ENCODE measurements at places on chromosomes 6 and 20.

DNA sequence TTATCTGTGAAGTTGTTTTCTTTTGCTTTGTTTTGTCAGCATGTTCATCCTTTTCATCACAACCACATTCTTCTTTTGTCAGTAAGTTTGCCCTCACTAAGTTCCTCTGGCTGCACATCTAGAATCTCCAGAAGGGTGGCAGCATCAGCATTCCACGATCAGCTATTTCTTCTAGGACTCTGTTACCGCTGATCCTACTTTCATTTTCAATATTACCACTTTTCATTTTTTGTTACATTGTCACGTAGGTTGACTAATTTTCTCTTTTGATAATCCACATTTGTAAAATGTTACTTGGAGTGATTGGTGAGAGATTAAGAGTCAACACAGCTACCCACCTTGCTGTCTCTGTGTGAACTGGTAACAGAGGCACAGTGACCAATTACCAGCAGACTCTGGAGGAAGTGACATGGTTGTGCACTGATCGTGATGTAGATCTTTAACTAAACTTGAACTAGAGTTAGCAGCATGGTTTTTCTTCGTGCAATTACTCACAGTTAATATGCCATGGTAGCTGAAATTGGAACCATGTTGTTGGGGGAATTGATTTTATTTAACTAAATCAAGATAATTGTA is 307.9 kb upstream of the SLC35B3 start:
- DNase-seq = no peak

- no peak for DNase-seq
These were observed 32.7 kb downstream of the ILRUN start for GRCh38 chr6:34663831-34664255.

GRCh38 chr6:157596886-157597285 is 215.9 kb downstream of the ZDHHC14 start:
- no peak for DNase-seq

DNA sequence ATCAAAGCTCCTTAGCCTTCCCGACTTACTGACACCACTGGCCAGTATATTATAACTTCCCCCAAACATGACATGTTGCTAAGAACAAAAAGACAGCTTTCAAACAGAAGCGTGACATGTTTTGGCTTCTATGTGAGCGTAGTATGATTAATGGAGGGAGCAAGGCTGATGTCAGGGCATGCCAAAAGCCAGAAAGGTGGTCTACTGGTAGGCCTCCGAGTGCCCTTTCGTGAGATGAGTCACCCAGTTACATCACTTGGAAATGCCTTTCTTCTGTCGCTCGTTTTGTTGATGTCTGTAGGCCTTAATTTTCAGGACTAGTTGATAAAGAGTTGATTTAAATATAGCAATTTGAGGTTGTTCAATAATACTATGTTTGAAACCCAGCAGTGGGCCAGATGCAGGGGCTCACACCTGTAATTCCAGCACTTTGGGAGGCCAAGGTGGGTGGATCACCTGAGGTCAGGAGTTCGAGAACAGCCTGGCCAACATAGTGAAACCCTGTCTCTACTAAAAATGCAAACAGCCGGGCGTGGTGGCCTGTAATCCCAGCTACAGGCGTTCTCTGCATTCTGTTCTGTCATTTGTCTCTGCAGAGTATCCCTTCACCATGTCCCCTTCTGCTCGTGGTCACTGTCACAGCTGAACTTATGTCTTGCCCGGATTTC is 53.3 kb downstream of the CNKSR3 start:
- no peak for DNase-seq

DNA sequence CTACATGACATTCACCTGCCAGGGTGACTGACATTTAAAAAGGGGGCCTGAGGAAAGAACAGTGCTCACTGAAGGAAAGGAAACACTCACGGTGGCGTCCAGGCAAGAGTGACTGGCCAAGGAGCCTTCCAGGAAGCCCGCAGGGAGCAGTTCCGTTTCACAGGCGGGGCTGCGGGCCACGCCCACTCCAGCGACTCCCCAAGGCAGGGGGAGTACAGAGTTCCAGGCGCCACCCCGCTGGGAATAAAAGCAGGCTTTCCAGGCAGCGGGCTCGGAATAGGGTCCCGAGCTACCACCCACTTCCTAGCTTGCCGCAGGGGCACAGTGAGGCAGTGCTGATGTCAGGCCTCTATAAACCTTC is 34.2 kb downstream of the PKIG start:
- DNase-seq = no peak

- DNase-seq = no peak
These were observed 448 bp upstream of the DDAH2 start for GRCh38 chr6:31729515-31729978.

GRCh38 chr6:29516108-29516507 is 28.4 kb upstream of the MAS1L start:
- DNase-seq = peak; percentile 6

- no peak for DNase-seq
These were observed 1.6 kb upstream of the SERPINB1 start for GRCh38 chr6:2843138-2843740.

- DNase-seq = no peak
These were observed 537 bp downstream of the CSTF1 start for GRCh38 chr20:56392881-56393482.

DNA sequence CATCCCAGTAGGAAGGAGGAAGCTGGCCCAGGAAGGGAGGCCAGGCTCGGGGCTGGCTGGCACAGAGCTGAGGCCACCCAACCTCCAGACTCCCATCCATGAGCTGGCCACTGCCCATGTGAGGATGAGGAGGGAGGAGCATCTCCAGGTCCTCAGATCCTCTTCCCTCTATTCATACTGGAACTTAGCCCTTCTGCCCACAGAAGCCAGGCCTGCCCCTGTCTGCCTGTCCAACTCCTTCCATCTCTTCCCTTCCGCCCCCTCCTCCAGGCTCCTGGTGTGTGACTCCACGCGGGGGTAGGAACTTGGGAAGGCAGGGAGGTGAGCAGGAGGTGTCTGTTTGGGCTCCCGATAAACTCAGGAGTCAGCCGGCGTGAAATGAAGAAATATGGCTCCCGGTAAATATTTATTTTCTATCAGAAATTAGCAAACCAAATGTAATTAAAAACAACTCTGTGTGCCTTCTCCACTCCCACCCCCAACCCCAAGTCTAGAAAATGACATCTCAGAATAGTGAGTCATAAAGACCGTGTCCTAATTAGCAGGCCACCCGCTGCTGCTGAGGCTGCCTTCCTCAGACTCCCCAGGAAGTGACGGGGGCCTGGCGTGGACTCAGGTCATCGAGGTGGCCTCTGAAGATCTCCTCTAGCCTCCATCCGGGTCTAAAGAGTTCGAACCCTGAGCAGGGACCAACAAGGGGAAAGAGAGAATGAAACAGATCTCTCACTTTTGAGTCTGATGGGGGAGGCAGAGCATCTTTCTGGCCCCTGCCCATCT is 81.9 kb downstream of the MDGA1 start:
- no peak for DNase-seq

GRCh38 chr6:85401186-85402021 is 48.5 kb upstream of the NT5E start:
- DNase-seq = no peak

GRCh38 chr6:142395768-142396231 is 94.0 kb downstream of the ADGRG6 start:
- no peak for DNase-seq

- DNase-seq = no peak
These were observed 78.7 kb upstream of the PRSS16 start for GRCh38 chr6:27168586-27169443.

DNA sequence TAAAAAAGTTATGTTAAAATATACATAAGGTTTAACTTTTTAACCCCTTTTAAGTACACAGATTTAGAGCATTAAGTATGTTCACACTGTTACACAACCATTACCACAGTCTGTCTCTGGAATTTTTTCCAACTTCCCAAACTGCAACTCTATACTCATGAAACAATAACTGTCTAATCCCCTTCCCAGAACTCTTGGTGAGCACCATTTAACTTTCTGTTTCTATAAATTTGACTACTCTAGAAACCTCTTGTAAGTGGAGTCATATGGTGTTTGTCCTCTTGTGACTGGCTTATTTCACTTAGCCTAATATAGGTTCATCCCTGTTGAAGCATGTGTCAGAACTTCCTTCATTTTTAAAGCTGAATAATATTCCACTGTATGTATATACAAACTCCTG is 98.1 kb downstream of the MAP3K7 start:
- no peak for DNase-seq

DNA sequence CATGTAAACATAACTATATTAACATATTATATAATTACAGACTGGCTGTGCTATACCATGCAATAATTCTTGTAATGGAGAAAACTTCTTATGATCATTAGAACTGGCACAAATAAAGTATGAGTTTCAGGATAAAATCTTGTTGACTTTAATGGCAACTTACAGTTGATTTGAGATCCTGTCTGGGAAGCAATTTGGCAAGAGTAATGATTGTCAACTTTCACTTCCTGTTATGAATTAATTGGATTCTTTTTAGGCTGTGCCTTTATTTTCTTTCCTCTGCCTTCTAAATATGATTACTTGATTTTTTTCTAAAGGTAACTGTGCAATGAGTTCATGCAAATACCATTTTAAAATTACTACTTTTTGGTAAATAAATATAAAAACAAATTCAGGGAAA is 158.1 kb upstream of the B3GAT2 start:
- DNase-seq = no peak

- no peak for DNase-seq
These were observed 10.1 kb downstream of the ANGPT4 start for GRCh38 chr20:906001-906520.

DNA sequence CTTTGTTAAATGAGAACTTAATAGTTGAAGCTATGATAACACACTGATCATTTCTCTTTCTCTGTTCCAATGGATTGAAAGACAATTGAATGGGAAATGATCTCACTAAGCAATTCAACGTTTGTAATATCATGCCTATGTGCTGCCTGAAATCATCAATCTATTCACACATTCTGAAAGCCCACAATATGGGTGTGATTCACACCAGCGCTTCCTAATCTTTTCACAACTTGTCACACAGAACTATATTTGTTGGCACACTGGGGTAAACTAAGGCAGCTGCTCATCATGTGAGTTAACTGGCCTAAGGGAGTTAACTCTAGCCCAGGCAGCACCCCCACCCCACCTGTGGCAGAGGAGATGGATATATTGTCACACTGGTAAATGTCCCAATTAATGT is 37.1 kb upstream of the UTRN start:
- no peak for DNase-seq

GRCh38 chr6:26660000-26660361 is 435 bp upstream of the ZNF322 start:
- DNase-seq = no peak

- DNase-seq = no peak
These were observed 65.3 kb downstream of the TRPC4AP start for GRCh38 chr20:35027301-35027700.

DNA sequence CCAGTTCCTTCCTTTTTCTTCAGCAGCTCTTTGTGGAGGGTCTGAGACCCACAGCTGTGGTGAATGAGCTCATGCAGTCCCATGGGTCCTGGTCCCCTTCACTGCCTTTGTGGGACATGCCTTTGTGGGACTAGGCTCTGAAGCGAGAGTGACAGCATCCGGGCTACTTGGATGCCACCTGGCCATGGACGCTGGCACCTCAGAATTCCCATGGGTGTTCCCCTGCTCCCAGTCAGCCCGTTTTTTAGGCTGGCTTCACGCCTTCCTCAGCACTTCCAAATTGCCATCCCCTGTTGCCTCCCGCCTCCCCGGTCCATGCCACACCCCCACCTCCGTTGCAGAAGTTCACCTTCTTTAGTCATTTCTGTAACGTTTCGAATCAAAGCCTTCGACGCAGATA is 45.1 kb downstream of the RAMACL start:
- DNase-seq = no peak

DNA sequence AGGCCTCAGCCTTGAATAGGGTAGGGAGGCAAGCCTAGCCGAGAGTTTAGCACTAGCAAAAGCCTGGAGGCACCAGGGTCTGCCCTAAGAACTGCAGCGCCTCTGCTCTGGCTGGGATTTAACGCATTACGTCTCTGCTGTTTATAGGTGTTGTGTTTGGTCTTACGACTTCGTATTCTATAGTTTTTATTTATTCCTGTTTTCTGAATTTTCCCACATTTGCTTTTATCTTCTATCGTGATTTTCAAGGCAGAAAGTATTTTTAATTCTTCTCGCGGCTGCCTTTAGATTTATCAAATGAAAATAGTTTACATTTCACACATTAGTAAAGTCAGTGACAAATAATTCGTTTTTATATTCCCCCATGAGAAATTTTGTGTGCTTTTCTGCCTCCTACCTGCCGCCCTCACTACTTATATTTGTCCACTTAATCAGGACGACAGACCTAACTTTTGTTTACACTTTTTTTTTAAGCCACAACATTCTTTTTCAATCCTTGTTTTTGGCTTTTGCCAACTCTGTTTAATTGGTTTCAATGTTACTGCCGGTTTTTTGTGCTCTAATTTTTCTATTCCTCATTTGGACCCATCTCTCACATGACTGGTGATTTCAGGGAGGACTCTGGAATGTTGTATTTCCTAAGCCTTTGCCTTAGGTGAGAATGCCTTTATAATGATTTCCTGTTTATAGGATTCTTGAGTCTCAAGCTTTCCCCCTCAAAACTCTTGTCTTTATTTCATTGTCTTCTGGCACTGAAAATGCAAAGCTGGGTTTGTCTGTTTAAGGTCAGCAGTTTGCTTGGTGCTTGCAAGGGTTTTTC is 1.3 kb upstream of the LZTS3 start:
- DNase-seq = no peak

- DNase-seq = no peak
These were observed 230.4 kb upstream of the CST7 start for GRCh38 chr20:24718696-24719095.
